Fibroblast of mammary gland (primary cell): ENCODE measurements at places on chromosomes 4 and X.

GRCh38 chr4:10173754-10174749, 57.5 kb upstream of the WDR1 start:
- no peak for DNase-seq

DNA sequence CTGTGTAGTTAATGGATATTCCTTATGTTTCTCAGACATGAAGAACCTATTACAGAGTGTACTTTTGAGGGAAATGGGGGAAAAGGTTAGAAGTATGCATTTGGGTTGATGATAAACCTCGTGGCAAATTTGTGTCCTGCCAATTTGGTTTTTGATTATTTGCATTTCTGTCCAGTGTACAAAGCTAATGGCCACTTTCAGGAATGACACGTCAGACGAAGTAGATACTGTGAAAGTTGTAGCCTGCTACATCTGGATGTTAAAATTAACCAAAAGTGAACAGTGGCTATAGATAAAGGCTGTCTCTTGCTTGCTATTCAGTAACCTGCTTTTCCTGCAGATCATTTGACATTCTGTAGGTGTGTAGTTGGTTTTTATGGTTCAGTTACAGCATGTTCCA, 1.0 kb downstream of the PRDX4 start:
- no peak for DNase-seq

GRCh38 chr4:150567070-150567469, 14.9 kb upstream of the MAB21L2 start:
- no peak for DNase-seq

DNA sequence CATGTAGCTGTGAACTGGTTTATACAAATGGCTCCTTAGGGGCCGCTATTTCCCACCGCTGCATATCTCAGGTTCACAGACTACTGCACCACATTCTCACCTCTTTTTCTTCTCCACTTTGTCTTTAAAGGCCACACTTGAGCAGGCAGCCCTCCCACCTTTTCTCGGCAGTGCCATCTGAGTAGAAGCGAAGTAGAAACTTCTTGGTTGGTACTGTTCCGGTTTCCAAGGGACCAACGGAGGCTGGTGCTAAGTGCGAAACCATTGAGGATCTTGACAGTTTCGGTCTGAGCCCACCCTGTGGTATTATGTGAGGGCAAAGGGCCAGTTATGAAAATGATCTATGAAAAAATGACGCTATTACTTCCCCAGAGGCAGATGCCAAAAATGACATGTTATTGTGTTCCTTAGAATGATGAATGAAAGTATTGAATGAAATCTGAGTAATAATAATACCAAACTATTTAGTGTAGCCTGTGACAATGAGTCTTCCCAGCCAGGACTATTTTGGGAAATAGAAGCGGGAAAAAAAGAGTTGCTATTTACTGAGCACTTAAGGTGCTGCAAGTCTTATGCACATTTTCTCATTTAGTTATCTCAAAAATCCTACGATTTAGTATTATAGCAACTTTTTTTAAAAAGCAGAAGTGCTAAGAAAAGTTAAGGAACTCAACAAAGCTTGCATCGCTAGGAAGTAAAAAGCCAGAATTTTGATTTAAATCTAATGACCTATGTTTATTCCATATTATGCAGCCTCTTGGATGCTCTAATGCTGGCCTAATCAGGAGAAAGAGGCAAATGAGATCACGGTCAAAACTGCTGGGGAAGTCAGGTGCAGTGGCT, 29.6 kb upstream of the CHRNA9 start:
- no peak for DNase-seq

DNA sequence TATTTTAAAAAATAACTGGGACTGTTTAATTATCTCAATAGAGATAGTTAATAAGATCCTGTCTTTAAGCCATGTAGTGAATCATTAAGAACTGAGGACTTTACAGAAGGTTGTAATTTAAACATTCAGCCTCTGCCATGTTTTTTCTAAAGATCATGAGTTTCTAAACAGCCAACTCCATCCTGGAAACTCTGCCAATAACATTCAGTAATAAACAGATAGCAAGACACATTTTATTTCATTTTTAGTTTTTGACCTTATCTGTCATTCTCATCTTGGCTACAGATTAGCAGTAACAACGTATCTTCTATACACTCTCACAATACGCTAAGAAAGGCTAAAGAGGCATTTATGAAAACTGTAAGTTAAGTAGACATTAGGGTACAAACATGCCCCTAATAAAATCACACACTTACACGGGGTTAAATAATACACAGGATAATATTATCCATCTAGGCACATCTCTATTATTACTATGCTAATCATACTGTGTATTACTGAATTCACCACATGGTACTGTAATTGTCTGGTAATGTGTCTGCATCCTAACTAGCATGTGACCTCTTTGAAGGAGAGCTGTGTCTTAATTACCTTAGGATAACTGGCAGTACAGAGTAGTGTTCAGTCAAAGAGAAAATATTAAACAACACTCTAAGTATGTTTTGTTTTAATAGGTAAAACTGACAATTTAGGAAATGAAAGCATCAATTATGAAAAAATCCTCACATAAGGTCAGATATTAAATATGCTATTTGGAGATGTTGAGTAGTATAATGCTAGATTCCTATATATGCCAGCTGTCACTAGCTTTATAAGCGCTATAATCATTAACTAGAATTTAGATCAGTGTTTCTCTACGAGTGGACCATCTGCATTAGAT, 122.4 kb upstream of the NAP1L5 start:
- no peak for DNase-seq

- peak; percentile 64 for DNase-seq
Observed at GRCh38 chrX:10932842-10933440, 178.2 kb upstream of the HCCS start.

GRCh38 chr4:183394166-183394951, 50.1 kb upstream of the CDKN2AIP start:
- no peak for DNase-seq
